Hematopoietic multipotent progenitor cell treated with erythropoietin and hydrocortisone succinate and interleukin-3 and kit ligand, for 17 days (in vitro differentiated cells): ENCODE measurements at places on chromosomes 6 and 20.

DNA sequence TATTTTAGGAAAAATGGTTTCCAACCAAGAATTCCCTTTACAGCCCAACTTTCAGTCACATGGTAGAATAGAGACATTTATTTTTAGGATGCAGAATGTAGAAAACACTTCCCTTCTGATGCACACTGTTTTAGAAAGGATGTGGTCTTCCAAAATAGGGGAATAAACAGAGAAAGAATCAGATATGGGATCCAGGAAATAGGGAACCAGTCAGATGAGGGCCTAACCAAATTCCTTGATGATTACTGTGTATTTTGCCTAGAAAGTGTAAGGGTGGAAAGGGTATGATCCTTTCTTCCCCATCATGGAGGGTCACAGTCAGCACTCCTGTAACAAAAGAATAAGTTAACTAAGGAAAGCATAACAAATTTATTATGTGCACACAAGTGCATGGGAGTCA, 27.4 kb downstream of the SLX4IP start:
- no peak for DNase-seq

DNA sequence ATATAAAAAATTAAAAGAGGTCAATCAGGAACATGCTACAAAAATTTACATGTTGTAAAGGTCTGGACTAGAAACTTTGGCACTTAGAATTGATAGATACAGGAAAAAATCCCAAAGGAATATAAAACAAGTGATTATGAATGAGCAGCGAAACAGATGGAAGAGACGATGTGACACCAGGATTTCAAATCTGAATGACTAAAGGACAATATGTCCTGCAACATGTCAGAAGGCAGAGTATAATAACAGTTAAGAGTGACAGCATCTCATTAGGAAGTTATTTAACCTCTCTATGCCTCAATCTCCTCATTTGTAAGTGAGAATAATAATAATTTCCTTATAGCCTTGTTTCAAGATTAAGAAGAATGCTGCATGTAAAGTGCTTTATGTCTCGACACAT, 50.3 kb downstream of the FRK start:
- no peak for DNase-seq

DNA sequence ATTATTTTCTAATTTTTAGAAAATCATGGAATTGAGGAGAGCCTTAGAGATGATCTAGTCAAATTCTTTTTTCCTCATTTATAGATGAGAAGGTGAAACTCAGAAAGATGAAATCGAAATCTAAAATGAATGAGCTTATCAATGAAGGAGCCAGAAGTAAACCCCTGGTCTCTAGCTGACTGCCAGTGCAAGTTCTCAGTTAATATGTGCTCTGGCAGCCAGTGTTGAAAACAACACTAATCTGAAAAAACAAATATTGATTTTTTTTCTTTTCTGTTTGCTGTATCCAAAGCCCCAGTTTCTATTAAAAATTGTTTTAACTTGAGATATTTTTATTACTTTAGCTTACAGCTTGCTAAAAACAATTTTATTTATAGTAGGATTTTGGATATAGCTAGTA, 21.5 kb upstream of the PBOV1 start:
- DNase-seq, result no peak

DNA sequence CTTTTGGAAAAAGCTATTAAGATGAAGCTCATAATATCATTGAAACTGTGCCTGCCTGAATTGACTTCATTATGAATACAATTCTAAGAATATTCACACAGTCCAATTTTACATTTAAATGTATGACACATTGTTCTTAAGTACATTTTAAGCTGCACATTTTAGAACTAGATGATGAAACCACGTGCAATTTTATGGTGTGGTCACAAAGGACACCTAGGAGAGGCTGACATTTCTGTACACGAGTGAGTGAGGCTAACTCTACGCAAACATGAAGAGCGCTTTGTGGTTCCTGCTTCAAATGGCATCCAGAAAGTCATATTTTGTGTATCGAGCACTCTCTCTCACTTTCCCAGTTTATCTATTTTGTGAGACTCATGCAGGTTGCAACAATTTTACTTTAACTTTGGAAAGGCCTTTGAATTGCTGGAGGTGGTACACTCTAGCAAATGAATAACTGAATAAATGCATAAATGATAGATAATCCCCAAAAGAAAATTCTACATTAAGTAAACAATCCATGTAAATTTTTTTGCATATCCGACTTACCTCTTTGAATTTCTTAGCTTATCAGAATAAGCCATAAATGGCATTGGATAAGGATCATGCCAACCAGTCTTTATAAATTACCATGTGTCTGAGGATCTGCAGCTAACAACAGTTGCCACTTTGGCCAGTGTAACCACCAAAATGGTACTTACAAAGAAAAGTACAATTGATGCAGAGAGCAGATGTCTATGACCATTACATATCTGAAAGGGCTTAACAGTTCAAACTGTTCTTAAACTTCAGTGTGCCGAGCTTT, 97.3 kb downstream of the NRSN1 start:
- no peak for DNase-seq

DNA sequence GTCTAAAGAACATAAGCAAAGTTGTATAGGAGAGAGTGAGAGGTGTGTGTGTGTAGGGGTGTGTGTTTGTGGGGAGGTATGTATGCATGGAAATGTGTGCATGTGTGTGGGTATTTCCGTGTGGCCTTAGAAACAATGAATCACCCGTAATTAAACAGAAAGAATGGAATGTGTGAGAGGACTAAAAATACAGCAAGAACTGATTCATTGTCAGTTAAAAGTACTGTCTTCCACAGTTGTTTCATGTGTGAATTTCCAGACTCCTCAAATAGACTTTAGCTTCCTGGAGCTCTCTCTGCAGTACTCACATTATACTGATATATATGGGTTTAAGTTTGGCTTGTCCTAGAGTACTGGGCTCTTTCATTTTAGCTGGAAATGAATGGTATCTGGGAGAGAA, 145.7 kb downstream of the RIMS1 start:
- no peak for DNase-seq

GRCh38 chr20:31860390-31861134, 9.8 kb downstream of the DUSP15 start:
- no peak for DNase-seq

DNA sequence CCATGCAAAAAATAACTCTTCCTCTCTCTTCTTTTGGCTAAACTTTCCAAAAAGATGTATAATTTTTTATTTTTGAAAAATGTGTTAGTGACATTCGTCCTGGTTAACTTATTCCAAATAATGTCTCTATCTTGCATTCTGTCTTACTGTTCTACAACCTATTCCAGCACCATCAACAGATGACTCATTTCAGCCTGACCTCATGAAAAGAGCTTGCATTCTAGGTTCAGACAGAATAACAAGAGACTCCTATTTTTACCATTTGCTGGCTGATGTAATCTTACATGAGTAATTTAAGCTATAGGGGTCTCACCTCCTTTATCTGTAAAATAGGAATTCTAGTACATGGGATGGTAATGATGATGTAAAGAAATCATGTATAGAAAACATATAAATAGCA, 109.0 kb downstream of the FUT9 start:
- DNase-seq, result no peak

- DNase-seq, result no peak
These were observed 212.3 kb downstream of the TFAP2C start for GRCh38 chr20:56841346-56841908.

DNA sequence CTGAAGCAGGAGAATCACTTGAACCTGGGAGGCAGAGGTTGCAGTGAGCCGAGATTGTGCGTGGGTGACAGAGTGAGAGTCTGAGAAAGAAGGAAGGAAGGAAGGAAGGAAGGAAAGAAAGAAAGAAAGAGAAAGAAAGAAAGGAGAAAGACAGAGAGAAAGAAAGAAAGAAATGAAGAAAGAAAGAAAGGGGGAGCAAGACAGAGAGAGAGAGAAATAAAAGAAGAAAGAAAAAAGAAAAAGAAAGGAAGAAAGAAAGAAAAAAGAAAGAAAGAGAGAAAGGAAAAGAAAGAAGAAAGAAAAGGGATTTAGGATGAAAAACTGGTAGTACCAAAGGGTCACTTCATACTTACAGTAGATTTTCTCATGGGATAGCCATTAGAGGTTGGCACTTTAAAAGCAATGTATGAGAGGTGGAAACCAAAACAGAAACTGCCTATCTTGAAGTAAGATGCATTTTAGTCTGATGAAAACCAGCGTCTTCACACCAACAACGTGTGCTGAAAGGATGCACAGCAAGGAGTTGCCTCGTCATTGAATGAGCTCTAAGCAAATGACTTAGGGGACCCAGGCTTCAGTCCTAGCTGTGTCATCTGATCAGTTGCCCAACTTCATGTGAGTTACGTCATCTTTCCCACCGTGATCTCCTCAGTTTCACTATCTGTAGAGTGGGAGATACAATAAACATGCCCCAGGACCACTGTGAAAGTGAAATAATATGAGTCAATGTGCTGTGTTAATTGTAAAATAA, 133.9 kb upstream of the NEDD9 start:
- DNase-seq, result no peak

DNA sequence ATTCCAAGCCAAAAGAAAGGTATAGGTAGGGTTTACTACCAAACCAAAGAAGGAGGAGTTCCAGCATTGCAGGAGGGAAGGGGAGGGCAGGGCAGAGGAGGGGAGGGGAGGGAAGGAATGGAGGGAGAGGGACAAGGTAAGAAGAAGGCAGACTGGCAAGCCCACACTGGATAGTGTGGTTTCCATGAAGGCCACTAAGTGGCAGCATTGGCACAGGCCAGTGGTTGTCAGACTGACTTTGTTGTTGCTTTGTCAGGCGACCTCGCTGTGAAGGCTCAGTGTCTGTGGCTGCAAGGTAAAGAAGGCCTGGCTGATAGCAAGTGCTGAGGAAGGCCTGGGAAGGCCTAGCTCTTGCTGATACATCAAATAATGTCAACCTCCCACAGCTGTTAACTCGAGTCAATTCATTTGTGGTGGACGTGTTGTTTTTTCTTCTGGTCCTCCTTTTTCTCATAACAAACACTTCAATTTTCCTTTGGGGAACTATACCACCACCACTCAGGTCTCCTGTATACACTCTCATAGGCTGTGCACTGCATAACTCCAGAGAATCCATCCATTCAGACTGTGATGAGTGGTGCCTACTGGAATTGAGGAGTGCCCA, 7.7 kb upstream of the ZNF334 start:
- peak; percentile 10 for DNase-seq

- no peak for DNase-seq
These were observed 39.5 kb upstream of the HDGFL1 start for GRCh38 chr6:22529866-22530265.
